ENCODE measurements at places on chromosomes 4 and X.

GRCh38 chr4:139740121-139740520 lies 74.5 kb downstream of the MGST2 start:
- DNase-seq = no peak

DNA sequence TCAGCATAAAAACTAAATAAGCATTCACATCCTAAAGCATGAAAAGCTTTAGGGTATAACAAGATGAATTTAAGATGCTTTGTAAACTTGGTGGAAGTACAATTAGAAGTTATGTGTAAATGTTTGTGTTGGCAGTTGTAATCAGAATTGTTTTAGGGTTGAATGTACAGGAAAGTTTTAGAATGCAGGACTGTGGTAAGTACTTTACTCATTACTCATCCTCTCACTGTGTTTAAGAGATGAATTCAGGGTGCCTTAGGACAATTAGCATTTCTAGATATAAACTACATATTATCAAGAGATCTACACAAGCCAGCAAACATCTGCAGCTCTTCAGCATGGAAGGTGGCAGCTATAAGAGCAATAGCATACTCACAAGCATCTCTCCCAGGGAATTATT lies 77.5 kb upstream of the ELOVL6 start:
- no peak for DNase-seq

GRCh38 chrX:39310891-39311290 lies 509.6 kb downstream of the MID1IP1 start:
- no peak for DNase-seq

DNA sequence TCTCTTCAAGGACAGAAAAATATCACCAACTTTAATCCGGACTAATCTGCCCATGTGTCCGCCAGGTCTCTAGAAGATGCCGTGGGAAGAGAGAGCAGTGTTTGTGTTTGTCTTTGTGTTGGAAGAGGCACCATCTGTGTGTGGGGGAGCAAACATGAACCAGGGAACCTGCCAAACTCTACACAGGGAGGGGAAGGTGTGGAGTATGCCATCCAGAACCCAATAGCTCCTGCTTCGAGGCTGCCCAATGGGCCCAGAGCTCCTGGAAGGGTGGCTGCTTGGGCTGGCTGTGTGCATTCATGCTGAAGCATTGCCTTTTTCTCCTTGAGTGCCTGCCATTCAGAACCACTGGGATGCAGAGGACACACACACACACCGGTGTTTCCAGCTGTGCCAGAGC lies 536.2 kb downstream of the MID1IP1 start:
- no peak for DNase-seq

GRCh38 chrX:13662355-13662791 lies 9.4 kb downstream of the TCEANC start:
- no peak for DNase-seq

DNA sequence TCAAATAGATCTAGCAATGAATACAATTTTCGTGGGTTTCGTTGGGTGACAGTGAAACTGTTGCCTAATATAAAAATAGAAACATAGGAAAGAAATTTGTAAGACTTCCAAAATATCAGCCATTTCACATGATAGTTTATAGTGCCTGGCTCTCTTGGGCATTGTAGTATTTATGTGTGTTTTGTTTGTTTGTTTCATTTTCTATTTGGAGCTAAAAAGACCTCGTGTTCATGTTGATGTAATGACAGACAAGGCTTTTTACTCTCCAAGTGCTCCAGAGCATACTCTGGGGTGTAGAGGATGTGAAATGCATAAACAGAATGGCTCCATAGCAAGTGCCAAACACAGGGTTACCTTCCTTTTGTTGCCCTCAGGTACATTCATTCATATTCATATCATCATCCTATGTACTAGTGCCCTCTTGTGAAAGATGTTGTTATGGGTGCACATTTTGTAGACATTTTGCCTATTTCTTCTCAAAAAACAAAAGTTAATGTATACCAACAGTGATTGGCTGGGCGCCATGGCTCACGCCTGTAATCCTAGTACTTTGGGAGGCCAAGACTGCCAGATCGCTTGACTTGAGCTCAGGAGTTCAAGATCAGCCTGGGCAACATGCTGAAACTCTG lies 100.7 kb upstream of the AMOT start:
- DNase-seq = no peak

Measured in activated naive CD4-positive, alpha-beta T cell treated with anti-CD3 and anti-CD28 coated beads, Interleukin-2, amount 50 U/mL, for 72 hours (primary cell).